ENCODE measurements at places on chromosomes 2 and 18. TPM values are rescaled to one million over a fixed set of nuclear protein-coding genes. Genes with fewer than 3 reads are reported as not detected.

Gene IRS1
- total RNA-seq = 37.6 TPM

Gene FOXD4L1
- not detected for total RNA-seq

GRCh38 chr2:20355131-20355530, 4.5 kb upstream of the PUM2 start:
- H3K4me3 ChIP-seq = no peak overlapping the region
- H3K36me3 ChIP-seq = no peaks in the 10 kb centered on the region
- H3K4me1 ChIP-seq = peaks cover 10% of the 10 kb centered on the region
- DNase-seq = no peak
- no peaks in the 10 kb centered on the region for H3K27me3 ChIP-seq

GRCh38 chr2:212914392-212914791, 237.0 kb downstream of the IKZF2 start:
- peaks cover 10% of the 10 kb centered on the region for H3K4me1 ChIP-seq
- no peak for DNase-seq

GRCh38 chr2:102636283-102636907, 17.0 kb downstream of the SLC9A2 start:
- H3K36me3 ChIP-seq = no peaks in the 10 kb centered on the region
- peaks cover 5% of the 10 kb centered on the region for H3K4me1 ChIP-seq
- no peak overlapping the region for H3K4me3 ChIP-seq
- no peak overlapping the region for H3K27ac ChIP-seq

GRCh38 chr18:11830585-11830984, 20.6 kb upstream of the CHMP1B start:
- no peaks in the 10 kb centered on the region for H3K27me3 ChIP-seq
- H3K36me3 ChIP-seq = no peaks in the 10 kb centered on the region
- no peak for DNase-seq
- no peaks in the 10 kb centered on the region for H3K4me1 ChIP-seq
- no peak overlapping the region for H3K4me3 ChIP-seq

Measured in prostate gland (tissue), 2 donors.